ENCODE measurements at places on chromosomes 2 and 18.

DNA sequence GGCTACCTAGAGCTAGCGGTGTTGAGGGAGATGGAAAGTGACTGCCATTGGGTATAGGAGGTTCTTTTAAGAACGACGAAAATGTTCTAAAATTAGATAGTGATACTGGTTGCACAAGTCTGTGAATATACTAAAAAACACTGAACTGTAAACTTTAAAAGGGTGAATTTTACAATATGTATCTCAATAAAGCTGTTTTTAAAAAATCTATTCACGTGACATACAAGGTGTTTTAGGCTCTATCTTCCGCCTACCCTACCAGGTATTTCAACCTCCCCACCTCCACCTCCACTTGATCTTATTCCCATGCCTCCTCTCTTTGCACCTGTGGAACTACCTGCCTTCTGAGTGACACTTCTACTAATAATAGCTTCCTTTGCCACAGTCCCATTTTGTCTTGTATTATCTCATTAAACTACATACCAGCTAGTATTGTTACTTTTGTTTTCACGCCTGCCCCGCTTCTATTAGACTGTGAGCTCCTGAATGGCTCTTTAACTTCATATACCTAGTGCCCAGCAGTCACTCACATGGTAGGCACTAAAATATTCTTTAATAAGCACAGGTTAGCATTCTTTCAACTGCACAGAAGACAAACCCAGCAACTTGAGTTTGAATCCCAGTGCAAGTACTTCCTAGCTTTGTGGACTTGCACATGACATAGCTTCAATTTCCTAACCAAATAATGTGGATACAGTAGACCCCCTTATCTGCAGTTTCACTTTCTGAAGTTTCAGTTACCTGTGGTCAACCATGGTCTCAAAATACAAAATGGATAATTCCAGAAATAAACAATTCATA is 9.3 kb downstream of the ITSN2 start:
- DNase-seq = no peak

DNA sequence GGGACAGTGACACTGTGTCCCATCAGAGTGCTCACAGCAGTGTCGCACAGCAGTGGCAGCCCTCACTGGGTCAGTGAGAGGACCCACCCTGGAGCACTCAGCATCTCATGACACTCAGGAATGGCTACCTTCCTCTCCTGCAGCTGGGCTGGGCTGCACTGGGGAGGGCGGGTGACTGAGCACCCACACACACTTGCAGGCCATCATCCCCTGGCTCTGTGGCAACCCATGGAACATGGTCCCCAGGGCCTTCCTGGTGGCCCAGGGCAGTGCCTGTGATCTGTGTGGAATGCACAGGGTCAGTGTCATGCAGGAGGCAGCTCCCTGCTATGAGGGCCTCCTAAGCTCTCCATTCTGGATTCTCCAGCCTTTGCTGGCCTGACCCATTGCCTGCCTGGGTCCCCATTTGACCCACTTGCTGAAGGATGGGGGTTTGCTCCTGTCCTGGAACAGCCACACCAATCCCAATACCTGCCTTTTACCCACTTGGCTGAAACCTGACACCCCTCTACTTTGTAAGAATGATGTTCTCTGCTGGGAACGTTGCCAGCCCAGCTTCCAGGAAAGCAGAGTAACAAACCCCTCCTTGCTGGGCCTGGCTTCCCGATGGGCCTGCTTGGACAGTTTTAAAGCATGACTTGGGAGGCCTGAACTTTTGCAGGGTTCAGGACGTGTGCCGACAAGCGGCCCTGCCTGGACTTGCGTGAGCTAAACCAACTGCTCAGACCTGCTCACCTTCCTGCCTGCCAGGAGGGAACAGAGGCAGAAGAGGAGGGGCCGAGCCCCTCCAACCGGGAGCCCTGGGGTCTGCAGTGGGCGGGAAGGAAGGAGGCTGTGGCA is 13.7 kb downstream of the HS6ST1 start:
- no peak for DNase-seq

DNA sequence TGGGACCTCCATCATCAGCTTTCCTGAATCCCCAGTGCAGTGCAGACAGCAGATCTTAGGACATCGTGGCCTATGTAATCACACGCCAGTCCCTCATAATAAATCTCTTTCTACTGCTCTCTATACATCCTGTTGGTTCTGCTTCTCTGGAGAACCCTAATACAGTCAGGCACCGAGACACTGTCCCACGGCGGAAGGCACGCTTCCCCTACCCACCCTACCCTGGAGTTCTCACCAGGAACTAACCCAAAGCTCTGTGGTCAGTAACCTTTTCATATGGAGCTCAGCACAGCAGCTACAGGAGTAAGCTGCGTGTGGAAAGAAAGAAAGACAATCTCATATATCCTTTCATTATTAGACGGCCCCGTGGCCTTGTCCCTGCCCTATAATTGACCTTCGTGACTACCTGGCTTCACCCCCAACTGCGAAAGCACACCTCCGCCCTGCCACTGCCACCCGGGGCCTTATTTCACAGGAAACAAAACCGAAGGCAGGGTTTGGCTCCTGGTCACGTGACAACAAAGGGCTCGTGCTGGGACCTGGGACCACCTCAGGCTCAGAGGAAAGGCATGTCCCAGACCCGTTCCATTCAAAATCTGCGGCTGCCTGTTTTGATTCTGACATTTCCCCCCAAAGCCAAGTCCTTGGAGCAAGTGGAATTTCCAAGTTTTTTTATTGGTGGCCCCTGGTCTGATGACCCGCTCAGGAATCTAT is 99.7 kb upstream of the ODC1 start:
- DNase-seq = no peak

- no peak for DNase-seq
Measured at GRCh38 chr2:42060718-42061619, 13.1 kb downstream of the PKDCC start.

DNA sequence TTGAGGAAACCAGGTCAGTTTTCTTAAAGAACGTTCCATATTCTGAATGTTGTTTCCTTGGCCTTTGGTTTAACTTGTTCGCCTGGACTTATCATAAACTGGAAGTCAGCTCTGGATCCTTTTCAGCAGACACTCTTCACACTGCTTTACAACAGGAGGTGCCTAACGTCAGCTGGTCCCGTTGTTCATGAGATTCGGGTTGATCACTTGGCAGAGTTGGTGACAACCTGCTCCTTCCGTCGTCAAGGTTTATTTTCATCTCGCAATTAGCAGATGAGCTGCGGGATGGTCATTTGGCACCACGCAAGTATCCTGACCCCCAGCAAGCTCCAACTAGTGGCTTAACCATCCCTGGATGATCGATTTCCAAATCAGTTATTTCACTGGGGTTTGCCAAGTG is 23.0 kb upstream of the BIN1 start:
- no peak for DNase-seq

GRCh38 chr18:68555879-68556301 is 159.0 kb downstream of the TMX3 start:
- DNase-seq = no peak

GRCh38 chr18:45656194-45656770 is 41.0 kb downstream of the SLC14A2 start:
- DNase-seq = no peak

- no peak for DNase-seq
Measured at GRCh38 chr2:186605041-186605440, 15.2 kb downstream of the ITGAV start.

GRCh38 chr2:241689306-241689705 is 2.7 kb upstream of the DTYMK start:
- DNase-seq = no peak

- DNase-seq = no peak
Measured at GRCh38 chr18:55515214-55515613, 72.8 kb downstream of the TCF4 start.

- no peak for DNase-seq
Measured at GRCh38 chr2:113986762-113987290, 96.9 kb downstream of the ACTR3 start.

DNA sequence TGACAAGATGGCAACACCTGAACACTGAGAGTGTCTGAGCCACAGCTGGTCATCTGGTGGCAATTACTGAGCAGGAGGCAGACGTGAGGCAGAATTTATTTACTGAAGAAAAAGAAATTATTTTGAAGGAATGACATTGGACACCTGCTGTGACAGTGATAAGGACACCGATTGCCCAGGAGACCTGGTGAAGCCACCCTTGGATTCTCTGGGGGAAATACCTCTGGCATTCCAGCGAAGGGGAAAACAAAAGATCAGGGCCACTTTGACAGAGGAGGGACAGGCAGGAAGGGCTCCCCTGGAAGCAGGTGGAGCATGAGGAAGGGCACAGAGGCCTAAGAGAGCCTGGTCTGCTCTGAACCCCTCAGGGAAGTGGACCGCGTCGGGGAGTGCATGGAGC is 85.4 kb upstream of the ALPP start:
- DNase-seq = no peak

DNA sequence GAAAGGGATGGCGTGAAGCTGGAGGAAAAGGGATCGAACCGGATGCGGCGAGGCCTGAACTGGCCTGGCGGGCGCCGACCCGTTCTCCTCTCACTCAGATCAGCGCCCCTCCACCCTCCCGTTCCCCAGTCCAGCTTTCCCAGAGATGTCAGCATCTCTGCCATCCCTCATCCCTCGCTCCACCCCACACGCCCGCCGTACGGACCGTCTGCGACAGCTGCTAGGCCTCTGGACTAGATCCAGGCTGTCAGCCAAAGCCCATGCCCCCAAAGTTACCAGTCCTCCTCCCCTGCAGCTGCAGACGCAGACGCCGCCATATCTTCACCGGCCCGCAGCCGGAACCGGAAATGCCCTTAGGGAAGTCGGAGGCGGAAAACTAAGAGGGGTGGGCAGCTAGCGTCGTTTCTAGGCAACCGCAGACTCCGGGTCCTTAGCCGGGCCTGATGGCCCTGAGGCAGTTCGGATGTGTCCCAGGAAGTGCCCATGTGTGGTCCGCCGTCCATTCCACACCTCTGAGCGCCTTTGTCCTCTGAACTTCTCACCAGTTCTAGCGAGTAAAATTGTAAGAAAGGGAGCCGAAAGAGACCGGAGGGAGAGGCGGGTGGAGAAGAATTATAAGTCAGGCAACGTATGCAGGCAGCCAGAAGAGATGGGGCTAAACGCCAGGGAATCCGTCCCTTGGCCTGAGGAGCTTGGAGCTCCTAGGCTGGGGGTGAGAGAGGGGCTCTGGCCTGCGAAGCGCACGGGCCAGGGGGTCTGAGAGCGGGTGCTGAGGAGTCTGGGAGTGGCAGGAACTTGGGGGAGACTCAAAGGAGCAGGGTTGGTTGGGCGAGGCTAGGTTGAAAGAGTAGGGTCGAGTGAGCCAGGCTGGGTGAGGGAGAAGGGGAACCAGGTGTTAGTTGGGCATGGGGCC is at the start of the genes RNF25 and STK36:
TSS of gene RNF25 (minus strand) at position 349 of the 913 bp plus-strand sequence. CDS start at position 317, 32 bp downstream.
TSS of gene STK36 (plus strand) at position 433 of the 913 bp plus-strand sequence. CDS start 744 bp downstream, outside the sequence.
- peak; percentile 62 for DNase-seq

- DNase-seq = no peak
Measured at GRCh38 chr2:29463181-29463900, 348.1 kb downstream of the CLIP4 start.

- DNase-seq = no peak
Measured at GRCh38 chr2:86512034-86512433, 51.2 kb downstream of the CHMP3 start.

- no peak for DNase-seq
Measured at GRCh38 chr2:229749779-229750178, 35.4 kb upstream of the DNER start.

DNA sequence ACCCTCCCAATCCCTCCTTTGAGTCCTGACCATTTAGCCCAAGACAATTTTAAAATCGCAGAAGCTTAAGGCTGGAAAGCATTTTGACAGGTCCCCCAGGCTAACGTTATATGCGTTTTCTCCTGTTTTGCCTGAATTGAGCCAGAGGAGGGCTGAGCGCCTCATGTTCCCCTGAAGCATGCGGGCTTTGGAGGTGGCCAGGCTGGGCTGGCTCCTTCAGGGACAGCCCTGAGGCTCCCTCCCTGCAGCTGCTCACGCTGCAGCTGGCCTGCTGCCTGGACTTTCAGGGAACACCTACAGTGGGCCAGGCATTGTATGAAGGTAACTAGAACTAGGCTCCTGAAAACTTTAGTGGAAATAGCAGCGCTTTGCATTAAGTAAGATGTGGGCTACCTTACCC is 179.2 kb downstream of the ACKR3 start:
- no peak for DNase-seq

DNA sequence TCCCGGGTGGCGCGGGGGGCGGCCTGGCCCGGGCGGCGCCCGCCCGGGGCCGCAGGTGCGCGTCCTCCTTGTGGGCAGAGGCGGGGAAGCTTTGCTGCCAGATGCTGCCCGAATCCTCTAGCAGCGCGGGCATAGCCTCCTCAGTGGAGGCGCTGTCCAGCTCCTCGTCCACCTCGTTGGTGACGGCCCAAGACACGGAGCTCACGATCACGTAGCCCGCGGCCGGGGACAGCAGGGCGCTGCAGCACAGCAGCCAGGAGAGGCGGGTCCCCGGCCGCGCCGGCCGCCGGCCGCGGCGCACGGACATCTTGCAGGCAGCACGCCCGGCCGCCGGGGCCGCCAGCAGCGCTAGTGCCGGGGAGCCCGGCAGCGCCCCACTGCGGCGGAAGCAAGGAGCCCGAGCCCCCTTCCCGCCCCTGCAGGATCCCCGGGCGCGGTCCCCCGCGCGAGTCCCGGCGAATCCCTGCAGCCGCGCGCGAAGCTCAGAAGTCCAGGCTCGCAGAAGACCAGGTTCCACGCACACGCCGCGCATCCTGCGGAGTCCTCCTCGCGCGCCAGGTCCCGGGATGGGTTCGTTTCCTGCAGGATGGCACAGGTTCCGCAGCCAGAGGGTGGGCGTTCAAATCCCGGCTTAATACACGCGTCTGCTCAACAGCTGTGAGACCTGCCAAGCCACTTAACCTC is at the start of gene CREG2:
TSS of gene CREG2 (minus strand) at position 353 of the 684 bp plus-strand sequence. CDS start at position 307, 46 bp downstream.
- DNase-seq = peak; percentile 32

- DNase-seq = no peak
Measured at GRCh38 chr2:236073246-236073645, 94.9 kb downstream of the GBX2 start.

GRCh38 chr2:66021296-66021695 is 413.6 kb upstream of the MEIS1 start:
- DNase-seq = no peak

- no peak for DNase-seq
Measured at GRCh38 chr2:60612033-60612432, 58.6 kb upstream of the BCL11A start.

- no peak for DNase-seq
Measured at GRCh38 chr2:197827618-197828017, 23.2 kb downstream of the PLCL1 start.

DNA sequence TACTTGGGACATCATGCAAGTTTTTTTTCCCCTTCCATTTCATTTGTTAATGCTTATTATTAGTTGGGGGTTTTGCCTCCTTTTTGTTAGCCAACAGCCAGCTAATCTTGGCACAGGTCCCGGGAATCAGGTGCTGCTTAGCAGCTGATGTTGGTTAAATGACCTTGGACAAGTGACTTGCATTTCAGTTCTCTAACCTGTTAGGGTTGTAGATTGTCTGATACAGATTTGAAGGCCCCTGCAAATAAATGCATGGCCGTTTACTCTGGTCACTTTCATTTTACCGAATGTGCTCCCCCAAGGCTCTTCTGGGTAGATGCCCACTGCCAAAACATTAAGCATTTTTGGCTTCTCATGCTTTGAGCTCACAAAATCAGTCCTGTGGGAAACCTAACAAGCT is 120.9 kb downstream of the SPTBN1 start:
- no peak for DNase-seq

DNA sequence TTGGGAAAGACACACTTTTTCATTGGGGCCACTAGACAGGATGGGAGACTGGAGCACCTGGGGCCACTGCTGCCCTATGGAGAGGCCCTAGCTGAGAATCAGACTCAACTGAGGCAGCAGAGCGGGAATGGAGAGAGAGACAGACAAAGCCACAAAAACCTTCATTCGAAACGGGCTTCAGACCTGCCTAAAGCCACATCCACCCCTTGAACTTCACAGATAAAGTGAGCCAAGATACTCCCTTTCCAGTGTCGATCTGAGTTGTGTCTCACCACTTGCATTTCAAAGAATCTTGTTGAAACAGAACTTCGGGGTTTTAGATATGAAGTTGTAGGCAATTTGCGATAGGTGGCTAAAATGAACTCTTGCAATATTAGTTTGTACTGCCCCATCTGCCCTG is 11.3 kb upstream of the LDLRAD4 start:
- no peak for DNase-seq

Data from central memory CD8-positive, alpha-beta T cell (primary cell).